ENCODE measurements at places on chromosomes 5 and 9.

- DNase-seq = no peak
Observed at GRCh38 chr9:122401896-122402295, 31.1 kb downstream of the PTGS1 start.

DNA sequence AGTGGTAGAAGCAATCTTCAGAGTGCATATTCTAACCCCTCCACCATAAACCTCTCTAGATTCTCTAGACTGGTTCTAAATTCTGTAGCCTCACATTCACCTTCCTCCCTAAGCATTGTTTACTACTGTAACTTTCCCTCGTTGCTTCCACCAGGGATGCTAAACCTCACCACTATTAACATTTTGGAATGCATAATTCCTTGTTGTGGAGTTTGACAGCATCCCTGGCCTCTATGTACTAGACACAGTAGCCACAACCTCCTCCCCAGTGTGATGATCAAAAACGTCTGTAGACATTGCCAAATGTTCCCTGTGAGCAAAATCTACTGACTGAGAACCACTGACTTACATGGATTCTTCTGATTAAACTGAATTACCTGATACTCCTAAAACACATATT is 18.6 kb downstream of the PAPPA start:
- DNase-seq = no peak

DNA sequence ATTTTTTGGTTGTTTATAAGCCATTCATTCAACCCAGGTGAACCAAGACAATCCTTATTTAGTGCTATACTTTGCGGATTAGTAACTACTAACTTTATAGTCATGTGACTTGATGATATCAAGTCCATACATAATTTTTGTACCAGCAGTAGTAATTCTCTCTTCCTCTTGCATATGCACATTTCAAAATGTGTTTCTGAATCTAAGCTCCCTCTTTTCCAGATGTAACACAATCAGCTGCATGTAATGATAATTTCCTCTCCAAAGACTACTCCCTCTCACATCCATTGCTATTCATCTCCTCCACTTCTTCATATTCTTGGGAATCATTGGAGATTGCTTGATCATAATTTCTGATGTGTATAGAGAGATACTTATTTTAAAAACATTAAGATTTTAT is 510.1 kb upstream of the CDH18 start:
- DNase-seq = no peak

- no peak for DNase-seq
Observed at GRCh38 chr5:59665086-59665831, 228.3 kb downstream of the PDE4D start.

- no peak for DNase-seq
Observed at GRCh38 chr5:170169996-170170395, 62.8 kb upstream of the C5orf58 start.

DNA sequence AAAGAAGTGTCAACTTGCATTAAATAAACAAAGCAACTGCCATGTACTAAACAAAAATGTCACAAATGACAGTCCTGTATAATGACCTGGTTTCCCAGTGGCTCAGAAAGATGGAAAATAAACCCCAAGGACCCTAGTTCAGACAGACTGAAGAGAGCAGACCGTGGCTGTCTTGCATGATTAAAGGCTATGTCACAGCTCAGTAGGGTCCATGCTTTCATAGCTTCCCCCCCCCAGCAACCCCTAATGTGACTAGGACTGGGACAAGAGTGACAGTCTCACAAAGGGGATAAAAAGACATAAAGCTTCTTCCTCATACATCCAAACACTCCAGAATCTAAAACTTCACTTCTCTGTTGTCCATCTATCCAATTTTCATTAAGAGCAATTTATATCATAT is 113.6 kb downstream of the NR6A1 start:
- DNase-seq = no peak

DNA sequence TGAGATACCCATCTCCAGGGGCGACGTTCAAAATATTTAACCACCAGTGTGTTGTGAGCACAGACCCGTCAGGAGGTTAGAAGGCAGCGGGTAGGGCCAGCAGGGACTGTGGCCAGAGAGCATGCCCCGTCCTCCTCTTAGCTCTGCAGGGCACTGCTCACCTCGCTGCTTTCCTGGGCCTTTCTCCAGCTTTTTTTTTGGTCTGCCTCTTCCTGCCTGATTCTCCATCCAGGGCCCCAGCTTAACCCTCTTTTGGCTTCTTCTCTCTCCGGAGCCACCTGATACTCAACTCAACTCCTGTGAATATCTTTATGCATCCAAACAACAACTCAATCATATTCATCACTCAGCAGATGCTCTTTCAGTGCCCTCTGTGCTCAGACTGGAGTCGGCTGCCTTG is 44.0 kb downstream of the TMOD1 start:
- no peak for DNase-seq

DNA sequence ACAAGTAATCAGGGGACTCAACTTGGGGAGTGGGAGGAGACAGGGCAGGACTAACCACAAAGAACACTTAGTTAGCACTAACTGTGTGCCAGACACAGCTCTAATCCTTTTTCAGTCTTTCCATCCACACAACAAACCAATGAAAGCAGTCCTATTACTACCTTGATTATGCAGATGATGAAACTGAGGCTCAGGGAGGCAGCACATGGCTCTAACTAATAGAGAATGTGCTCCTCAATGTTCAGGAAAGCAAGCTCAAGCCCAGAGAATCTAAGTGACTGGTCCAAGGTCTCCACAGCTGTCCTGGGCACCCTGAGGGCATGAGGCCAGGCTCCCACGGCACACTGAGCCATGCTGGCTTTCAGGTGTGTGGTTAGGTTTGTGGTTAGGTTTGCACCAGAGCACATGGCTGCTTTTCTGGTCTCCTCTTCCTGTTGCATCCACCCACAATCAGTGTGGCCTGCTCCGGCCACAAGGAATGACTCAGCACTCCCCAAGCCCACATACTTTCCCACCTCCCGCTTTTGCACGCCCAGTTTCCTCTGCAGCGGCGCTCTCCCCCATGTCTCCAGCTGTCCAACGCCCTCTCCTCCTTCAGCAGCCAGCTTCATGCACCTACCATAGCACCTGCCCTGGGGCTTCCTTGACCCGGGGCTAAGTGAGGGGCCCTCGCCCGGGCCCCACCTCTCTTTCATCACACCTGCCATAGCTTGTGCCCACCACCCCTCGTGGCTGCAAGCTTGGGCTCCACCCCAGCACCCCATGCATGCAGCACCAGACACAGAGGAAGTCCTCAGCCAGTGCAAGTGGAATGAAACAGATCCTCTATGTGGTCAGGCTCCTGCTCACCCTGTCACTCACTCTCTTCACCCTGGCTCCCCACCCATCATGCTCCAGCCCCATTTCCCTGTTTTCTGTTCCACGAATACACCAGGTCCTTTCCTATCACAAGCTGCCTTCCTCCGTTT is 133.1 kb downstream of the GABBR2 start:
- DNase-seq = no peak

GRCh38 chr5:96243203-96243602 is 189.8 kb downstream of the PCSK1 start:
- DNase-seq = no peak

- DNase-seq = no peak
Observed at GRCh38 chr5:43837091-43837490, 234.1 kb downstream of the NNT start.

GRCh38 chr9:92668746-92669526 is 995 bp downstream of the IPPK start:
- peak; percentile 35 for DNase-seq

DNA sequence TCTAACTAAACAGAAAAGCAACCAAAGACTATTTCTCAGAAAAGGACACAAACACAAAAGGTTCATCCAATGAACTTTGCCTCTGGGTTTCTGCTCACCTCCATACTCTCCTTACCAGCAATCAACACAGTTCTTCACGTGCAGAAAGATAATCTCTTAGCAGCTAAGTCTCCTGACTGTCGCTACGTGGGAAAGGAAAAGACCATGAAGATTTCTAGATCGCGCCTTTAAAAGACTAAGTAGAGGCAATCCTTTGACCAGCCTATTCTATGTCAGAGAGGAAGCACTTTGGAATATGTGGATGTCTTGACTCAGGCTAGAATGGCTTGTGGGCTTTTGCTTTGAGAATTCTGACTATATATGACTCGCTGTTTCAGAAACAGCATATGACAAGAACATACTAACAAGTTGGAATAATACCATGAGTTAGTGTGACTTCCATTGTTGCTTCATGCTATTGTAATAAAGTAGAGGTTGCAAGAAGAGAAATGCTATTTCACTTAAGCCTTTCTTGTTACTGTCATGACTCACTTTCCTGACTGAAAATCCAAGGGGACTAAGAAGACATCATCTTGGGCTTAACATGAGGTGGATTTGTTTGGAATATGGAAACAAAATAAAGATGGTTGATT is 339.5 kb upstream of the RFX3 start:
- DNase-seq = no peak

- no peak for DNase-seq
Observed at GRCh38 chr9:123957731-123958130, 27.8 kb upstream of the DENND1A start.

- DNase-seq = peak; percentile 14
Observed at GRCh38 chr5:150350524-150351344, 6.8 kb upstream of the TCOF1 start.

DNA sequence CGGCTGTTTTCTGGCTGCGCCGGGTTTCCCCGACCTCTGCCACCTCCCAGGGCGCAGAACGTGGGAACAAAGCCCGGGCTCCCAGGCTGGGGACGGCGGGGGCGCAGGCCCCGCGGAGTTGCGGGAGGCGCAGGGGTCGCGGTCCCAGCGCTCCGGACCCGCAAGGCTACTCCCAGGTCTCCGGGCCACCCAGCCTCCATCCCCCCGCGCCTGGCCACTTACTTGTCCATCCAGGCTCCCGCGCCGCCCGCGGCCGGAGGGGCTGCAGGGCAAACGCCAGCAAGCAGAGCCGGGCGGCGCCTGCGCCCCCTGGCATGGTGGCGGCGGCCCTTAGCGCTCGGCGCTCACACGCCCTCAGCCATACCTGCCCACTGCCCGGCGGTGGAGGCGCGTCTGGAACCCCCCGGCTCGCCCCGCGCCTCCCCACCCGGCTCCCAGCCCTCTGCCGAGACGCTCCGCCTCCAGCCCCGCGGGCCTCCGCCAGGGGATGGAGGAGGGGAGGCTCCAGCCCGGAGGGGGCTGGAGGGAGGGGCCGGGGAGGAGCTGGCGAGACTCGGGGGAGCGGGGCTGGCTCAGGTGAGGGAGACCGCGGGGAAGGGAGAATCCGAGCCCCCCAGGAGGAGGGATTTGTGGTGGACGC is at the start of gene ADAM19:
TSS of gene ADAM19 (minus strand) at position 395 of the 640 bp plus-strand sequence. CDS start at position 316, 79 bp downstream.
- no peak for DNase-seq

- no peak for DNase-seq
Observed at GRCh38 chr5:32794086-32794485, 83.0 kb downstream of the NPR3 start.

DNA sequence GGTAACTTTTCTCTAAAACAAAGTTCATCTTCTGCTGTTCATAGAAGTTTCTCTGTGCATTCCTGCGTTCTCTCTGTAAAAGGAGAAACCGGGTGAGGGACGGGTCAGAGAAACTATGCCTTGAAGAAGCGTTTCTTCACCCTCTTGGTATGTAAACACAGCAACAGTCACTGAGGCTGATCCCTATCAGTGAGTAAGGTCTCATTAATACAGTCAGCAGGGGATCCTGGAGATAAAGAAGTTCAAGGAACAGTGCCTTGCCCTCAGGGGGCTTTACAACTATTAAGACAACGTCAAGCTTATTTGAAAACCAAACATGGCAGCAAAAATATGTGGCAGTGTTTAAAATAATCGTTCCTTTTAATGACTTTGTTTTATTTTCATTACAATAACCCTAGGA is 202.9 kb upstream of the IL12B start:
- no peak for DNase-seq

- no peak for DNase-seq
Observed at GRCh38 chr9:113220467-113221002, 542 bp downstream of the FKBP15 start.

DNA sequence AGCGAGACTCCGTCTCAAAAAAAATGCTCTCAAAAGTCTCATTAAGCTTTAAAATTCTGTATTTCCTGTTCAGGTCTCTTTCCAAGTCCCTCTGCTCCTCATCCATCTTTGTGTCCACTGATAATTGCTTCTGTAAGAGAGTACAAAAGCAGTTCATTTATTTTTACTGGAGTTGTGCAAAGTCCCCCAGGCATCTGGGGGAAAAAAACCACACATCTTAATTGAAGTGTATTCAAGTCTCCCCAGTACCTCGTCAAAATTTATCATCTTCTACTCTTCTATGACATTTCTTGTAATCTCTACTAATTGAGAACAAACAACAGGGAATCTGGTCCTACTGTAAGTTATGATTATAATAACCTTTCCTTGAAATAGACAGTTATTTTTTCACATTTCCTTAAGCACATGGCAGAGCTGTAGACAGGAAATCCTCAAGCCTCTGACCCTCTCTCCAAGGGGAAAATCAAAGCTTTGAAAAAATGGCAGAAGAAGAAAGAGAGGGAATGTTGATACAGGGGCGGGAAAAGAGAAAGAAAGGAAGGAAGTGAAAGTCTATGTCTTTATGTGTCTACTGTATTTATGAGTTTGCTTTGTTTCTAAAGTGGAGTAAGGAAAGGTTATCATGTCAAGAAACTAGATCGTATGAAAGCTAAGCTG is 51.5 kb downstream of the RAI14 start:
- no peak for DNase-seq

DNA sequence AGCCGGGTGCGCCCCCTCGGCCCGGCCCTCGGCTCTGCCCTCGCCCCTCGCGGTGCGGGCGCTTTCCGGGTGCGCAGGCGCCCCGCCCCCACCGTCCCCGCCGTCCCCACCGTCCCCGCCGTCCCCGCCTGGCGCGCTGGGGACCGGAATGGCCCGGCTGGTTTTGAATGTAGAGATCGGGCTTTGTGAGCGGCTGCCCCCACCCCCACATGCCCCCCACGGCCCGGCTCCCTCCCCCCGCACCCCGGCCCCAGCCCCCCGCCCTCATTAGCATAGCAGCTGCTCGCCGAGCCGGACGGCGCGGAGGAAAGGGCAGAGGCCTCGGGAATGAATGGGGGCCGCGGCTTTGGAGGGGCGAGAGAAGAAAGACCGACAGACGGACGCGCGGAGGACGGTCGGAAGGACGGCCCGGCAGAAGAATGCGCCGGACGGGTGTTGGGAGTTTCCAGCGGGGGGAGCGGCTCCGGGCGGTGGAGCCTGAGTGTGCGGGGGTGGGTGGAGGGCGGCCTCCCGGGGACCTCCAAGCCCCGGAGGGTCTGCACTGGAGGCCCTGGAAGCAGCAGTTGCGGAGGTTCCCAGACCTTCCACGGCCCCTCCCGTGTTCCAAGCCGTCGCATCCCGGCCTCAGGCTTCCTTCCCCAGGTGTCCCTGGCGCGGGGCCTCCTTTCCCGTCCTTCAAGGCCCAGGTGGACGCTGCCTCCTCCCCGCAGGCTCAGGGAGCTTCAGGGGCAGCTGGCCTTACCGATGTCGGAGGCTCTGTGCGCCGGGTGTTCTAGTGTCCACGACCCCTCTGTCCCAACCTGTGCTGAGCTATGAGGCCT is 6.0 kb downstream of the NRARP start:
- no peak for DNase-seq

GRCh38 chr9:98899408-98900056 is 44.2 kb upstream of the COL15A1 start:
- DNase-seq = no peak

- no peak for DNase-seq
Observed at GRCh38 chr5:43338862-43339261, 25.6 kb upstream of the HMGCS1 start.
